Left cardiac atrium (tissue), 4 donors: ENCODE measurements at places on chromosomes 4 and X. TPM values are rescaled to one million over a fixed set of nuclear protein-coding genes. Genes with fewer than 3 reads are reported as not detected.

Gene GAB3
- 10.2 TPM for total RNA-seq

Gene SMIM10L2A
- 3.4 TPM for total RNA-seq

Gene YTHDC1
- total RNA-seq = 51.9 TPM

Gene SATL1
- 0.10 TPM for total RNA-seq

Gene ANXA3
- 27.1 TPM for total RNA-seq

Gene CCKAR
- total RNA-seq = not detected

Gene LANCL3
- 0.06 TPM for total RNA-seq

DNA sequence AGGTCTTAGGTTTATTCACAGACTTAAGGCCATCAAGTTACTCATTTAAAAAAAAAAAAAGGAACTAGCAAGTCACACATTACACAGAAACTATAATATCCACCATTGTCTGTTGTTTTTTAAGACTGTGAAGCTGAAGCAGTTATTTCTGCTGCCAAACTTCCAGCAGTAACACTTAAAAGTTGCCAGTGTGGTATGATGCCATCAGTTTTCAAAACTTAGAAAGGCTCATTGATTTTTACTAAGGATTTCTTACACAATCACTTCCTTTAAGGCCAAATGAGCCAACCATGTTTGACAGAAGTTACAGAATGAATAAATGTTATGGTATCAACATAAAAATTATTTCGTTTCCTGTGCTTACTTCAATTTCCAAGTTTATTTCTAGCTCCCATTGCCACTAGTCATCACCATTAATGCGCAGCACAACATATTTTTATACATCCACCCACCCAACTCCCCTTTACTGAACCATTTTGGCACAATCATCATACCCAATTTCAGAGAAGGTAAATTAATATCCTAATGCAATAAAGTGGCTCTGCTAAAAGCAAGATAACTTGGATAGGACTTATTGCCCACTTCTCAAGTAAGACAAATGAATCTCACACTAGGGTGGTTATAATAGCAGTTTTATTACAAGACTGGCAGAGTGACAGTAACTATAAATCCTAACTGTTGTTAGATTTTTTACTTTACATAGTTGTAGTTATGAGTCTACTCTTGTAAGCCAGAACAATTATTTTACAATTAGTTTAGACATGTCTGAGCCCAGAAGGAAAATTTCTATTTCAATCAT, 13.1 kb downstream of the PDGFC start:
- DNase-seq = no peak

DNA sequence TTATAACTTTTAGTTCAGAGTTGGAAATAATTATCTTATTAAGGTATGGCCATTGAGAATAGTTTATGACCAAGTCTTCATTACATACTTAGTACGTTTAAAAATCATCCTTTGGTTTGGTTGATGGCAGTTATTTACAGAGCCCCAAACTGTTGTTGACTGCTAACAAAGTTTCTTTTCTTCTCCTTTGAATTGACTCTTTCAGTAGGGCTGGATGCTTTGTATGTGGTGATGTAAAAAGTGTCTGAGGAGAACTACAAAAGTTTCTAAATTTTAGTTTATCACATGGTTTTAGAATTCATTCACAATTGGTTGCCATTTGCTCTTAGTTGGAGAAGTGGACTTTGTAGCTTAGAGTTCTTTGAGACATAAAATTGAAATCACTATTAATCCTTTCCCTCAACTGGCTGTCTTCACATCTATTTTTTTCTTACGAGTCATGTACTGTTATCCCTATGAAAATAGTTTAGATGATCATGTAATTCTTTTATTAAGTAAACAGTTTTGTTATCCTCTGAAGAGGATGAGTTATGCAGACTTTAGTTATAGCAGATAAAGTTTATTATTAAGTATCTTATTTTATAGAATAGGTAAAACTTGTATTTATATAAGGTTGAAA, 14.8 kb downstream of the PTPN13 start:
- DNase-seq = no peak

DNA sequence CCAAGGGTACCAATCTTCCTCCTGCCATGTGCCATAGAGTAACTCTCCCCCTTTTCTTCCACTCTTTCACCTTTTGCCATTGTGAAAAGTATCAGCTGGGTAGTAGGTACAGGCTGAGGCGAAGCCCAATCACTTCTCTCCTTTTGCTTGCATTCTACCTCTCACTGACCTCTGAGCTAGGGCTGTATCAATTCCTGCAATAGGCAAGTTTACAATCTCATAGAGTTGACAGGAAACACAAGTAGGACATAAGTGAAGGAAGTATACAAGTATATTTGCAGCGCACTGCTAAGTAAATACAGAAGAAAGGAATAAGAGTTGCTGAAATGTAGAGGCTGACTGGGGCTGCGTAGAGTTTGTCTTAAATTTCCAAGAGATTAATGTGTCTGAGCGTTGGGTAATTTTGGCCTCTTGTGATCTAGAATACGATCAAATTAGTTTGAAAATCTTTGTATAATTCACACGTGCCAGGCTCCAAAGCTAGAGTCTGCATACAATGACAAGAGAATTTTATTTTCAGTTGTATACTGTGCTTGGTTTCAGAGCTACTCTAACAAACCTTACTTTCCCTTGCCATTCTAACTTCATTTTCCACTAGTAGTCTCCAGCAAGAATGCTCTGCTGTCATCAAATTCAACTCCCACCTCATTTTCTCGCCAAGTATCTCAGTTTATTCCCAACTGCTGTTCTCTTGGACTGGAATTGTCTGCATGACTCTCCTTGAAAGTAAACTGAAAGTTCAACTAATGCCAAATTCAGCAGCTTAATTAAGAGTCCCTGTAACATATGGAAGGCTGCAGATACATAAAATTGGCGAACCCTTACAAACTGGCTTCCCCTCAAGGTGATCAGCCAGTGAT, 90.3 kb downstream of the ATP11C start:
- DNase-seq = no peak

DNA sequence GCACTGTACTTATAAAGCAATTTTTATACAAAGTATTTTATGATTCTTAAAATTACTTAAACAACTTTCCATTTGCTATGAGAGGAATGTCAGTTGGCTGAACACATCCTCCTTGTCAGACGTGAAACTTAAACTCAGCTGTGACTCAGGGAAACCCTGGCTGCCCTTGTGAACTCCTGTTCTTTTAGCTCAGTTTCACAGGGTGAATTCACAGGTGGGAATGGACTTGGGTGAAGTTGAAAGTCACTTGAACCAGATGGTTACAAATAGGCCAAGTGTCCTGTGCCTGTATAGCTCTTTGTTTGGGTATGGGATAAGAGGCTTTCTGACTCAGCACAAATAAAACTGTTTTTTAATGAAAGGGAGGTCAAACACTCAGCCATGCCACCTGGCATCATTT, 67.4 kb upstream of the FAM47B start:
- DNase-seq = no peak

- no peak for DNase-seq
These were observed 214.6 kb upstream of the FAM241A start for GRCh38 chr4:111930659-111931058.

DNA sequence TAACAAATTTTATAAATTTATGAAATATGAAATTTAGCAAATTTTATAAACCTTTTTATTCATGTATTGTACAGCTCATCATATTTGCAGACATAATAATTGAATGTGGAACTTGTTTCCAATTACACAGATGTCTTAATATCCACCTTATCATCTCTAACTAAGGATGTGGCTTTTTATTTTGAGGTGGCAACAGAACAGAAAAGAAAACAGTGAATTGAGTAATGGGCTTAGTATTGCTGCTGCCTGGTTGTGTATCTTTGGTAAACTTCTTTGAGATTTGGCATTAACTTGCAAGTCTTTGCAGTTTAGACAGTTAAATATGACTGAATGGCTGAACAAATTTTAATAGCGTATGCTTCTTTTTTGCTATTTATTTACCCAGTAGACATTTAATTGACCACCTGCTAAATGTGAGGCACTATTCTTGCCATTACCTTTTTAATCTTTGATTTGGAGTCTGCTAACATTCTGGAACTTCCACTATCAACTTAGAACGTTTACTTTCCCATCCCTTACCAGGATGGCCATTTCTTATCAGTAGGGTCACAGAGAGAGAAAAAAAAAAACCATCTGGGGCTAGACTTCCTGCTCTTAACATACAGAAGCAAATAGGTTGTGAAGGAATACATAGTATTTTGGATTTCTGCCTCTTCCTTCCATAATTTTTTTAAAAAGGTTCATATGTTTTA, 44.8 kb downstream of the CLCN3 start:
- DNase-seq = no peak

DNA sequence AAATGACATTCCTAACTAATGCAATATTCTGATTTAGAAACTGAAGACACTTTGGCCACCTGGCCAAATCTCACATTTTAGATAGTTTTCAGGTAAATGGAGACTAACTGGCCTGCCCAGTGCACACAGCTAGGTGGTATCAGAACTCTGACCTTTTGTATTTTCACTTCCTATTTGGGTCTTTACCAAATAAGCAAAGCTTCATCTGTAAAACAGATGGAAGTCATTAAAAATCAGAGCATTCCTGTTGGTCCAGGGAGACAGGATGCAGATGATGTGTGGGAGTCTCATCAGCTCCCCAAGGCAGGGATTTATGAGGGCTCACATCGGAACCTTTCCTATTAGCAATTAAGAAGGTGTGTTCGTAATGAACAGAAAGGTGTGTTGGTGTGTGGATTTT, 57.7 kb downstream of the ARHGAP10 start:
- no peak for DNase-seq

- no peak for DNase-seq
These were observed 40.4 kb upstream of the TLR2 start for GRCh38 chr4:153643406-153644383.

DNA sequence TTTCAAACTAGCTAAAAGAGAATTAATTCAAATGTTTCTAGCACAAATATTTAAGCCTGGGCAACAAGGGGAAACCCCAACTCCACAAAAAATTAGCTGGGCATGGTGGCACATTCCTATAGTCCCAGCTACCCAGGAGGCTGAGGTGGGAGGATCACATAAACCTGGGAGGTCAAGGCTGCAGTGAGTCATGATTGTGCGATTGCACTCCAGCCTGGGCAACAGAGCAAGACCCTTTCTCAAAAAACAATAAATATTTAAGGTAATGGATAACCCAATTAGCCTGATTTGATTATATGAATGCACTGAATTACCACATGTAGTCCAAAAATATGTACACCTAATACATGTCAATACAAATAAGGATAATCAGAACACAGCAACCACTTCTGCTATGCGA, 14.3 kb downstream of the RCHY1 start:
- DNase-seq = no peak

DNA sequence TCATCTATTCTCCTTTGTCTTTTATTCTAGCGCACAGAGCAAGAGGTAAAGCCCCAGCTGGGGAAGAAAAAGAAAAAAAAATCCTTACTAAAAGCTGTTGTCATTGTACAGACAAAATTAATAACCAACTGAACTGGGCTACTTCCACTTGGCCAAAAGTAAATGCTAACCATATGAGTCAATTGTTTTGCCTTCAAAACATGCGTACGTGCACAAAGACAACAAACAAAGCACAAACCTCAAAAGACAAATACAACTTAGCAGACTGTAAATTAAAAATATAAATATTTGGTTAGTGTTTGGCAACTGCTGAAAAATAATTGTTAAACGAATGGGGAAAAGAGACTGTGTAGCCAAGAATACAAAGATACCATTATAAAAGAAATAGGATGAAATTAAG, 5.9 kb downstream of the EDA2R start:
- no peak for DNase-seq

GRCh38 chr4:183732296-183732695, 73.2 kb downstream of the TRAPPC11 start:
- DNase-seq = no peak

DNA sequence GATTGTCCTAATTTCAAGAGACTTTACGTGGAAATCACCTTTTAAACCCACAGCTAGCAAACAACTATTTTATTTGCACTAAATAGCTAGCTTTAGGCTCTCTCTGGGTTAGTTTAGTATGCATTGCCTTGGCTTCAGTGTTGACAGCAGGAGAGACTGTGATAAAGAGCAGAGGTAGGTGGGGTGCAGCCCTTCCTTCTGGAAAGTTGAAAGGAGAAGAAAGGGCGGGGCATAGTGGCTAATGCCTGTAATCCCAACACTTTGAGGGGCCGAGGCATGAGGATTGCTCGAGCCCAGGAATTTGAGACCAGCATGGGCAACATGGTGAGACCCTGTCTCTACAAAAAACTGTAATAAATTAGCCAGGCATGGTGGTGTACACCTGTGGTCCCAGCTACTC, 29.0 kb upstream of the TMEM154 start:
- DNase-seq = no peak

DNA sequence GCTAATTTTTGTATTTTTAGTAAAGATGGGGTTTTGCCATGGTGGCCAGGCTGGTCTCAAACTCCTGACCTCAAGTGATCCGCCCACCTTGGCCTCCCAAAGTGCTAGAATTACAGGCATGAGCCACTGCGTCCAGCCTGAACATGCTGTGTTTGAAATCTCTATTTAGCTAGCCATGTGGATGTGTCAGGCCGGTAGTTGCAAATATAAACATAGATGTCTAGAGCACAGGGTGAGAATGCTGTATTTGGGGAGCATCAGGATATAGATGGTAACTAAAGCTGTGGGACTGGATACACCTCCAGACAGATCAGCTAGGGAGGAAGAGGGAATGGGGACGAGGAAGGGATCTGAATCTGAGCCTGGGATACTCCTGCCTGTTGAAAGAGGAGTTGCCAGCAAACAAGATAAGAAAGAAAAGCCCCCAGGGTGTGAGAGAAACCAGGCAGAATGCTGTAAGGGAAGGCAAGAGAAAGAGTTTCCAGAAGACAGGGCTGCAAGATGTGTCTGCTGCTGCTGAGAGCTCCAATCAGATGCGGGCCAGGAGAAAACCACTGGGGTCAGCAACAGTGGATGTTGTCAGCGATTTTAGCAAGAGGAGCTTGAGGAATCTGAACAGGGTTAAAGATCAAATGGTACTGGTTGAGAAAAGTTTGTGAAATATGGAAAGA, 177.4 kb downstream of the PALLD start:
- DNase-seq = no peak

GRCh38 chrX:153781428-153782047, 697 bp downstream of the SRPK3 start:
- DNase-seq = no peak

DNA sequence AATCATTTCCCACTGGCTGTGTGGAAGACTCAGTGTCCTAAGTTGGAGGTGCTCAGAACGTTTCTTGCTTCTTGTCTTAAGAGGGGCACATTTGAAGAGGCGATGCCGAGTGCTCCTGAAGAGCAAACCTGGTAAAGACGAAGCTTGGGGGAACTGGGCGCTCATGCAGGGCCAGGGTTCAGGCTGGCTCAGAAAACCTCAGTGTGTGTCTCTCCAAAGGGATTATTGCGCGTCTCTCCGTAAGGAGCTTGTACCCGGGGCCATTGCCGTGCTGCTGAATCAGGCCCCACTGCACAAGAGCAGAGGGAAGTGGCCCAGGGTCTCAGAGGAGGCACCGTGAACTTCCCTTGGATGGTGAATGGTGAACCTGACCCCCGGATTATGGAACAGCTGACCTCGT, 44.4 kb downstream of the PSAPL1 start:
- DNase-seq = no peak

GRCh38 chrX:112083624-112084326, 1.2 kb upstream of the TRPC5 start:
- no peak for DNase-seq

DNA sequence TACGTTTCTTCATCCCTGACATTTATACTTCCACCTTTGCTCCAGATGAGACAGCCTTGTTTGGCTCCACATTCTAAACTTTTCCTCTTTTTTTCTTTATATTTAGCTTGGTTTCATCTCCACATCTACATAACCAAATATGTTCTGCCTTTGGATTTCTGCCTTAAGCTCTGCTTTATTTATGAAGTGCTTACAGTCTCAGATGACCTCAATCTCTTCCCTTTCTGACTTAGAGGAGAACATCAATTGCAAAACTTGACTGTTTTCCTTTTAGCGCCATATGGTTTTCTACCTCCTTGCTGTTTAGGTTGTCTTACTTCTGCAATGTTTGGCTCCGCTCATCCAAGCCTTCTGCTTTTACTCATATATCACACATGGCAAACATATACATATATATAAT, 7.5 kb downstream of the ASB5 start:
- DNase-seq = no peak
